ENCODE measurements at places on chromosomes 1 and 21.

GRCh38 chr1:205208811-205209210 is 2.7 kb downstream of the DSTYK start:
- no peak for DNase-seq

DNA sequence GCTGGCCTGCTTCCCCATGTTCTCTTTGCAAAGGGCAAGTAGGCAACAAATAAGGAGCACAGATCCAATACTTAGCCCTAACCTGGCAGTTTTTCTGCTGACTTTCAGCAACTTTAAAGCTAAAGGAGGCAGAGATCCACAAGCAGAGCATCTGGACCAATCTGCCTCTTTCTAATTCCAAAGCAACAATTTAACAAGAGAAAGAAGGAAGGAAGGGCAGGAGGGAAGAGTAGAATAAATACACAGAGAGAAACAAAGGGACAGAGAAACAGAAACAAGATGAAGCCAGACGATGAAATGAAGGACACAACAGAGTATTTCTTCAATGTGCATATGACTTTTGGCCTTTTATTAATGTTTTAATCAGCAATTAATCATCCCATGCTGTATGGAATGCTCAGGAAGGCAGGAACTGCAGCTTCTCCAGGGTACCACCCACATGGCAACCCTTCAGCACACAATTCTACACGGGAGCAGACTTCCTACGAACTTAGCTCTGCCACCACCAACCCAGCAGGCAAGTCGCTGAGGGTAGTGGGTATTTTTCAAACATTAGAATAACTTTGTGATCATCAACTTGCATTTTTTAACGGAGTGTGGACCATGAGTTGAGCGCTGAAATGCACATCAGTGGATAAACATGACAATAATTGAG is 15.3 kb downstream of the CLCC1 start:
- DNase-seq = no peak

GRCh38 chr1:174218983-174219382 is 59.7 kb downstream of the RABGAP1L start:
- DNase-seq = no peak

DNA sequence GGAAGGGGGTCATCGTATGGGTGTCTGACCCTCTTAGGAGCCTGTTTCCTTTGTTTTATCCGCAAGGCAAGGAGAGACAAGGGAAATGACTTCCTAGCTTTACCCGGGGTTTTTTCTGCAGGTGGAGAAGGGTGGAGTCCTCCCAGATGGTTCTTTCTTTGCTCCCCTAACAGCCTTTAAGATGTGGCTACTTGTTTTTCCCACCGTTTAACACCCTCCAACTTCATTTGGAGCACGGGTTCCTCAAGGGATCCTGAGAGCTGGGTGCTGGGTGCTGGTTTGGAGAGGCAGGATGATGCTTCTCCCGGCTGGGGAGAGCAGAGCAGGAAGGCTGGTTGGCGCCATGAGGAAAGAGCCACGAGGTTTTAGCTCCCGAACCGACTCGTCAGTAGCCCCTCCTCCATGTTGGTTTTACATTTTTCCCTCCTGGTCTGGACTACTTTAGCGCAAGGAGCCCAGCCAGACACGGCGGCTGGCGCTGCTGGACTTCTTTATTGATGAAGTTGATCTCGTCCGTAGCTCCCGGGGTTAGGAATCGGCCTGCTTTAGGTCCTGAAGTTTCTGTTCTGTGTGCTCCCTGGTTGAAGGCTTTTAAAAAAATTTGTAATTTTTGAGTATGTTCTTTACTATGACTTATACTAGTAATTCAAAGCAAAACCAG is 1.4 kb downstream of the UCK2 start:
- no peak for DNase-seq

DNA sequence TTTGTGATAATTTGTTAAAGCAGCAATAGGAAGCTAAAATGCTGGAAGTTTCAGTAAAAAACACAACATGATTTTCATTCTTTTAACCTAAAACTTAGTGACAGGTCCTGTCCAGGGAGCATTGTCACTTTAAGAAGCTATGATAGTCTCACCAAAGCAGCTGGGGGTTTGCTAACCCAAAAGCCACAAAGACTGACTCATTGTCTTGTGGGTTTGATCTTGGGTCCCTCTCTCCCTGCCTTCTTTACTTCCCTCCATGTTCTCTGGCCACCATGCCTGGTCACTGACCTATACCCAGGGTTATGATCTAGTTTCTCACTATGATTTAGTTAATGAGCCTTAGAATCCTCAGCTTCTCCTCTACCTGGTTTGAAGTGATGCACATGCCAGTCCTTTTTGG is 213.5 kb upstream of the PTGFR start:
- no peak for DNase-seq

GRCh38 chr1:173269490-173270230 is 62.5 kb upstream of the TNFSF4 start:
- DNase-seq = no peak

GRCh38 chr1:71565831-71566230 is 485.0 kb upstream of the ZRANB2 start:
- DNase-seq = no peak

DNA sequence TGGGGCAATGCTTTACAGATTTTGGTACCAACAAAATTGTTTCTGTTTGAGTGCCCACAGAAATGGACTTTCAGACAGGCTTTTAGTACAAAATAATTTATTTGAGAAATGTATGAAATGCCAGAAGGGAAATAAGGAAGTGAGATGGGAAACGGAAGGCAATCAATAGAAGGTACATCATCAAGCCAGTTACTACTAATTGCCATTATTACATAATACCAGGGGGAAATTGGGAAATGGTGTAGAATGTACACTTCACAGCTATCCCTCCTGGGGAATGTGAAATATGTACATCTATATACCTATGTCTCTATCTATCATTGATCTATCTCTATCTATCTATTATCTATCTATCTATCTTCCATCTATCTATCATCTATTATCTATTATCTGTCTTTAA is 264.6 kb upstream of the B3GALT2 start:
- DNase-seq = no peak

- no peak for DNase-seq
Observed at GRCh38 chr21:27033471-27033870, 66.6 kb upstream of the ADAMTS5 start.

- no peak for DNase-seq
Observed at GRCh38 chr1:26130695-26131094, 19.1 kb downstream of the PDIK1L start.

Data from stimulated activated CD8-positive, alpha-beta memory T cell treated with anti-CD3 and anti-CD28 coated beads, Interleukin-7, amount 100 ng/mL, for 1 hour (primary cell).